ENCODE measurements at places on chromosomes 3 and 15. TPM values are rescaled to one million over a fixed set of nuclear protein-coding genes. Genes with fewer than 3 reads are reported as not detected.
A peak's percentile ranks its signal among the peaks of the same experiment; 100 is the strongest.

DNA sequence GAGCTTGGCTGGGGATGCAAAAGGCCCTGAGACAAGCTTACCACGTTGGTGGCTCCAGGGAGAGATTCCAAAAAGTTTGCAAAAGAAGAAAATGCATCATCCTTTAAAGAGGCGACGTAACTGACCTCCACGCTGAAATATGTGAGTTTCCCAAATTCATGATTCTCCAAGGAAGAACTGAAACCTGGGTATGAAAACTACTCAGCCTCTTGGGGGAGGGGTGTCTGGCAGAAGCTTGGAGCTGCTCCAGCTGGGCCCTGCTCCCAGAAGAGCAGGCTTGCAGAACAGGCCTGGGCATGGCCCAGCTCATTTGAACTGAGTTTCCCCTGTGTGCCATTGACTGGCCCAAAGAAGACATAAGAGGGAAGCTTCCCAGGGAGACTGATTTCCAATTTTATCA, 20.5 kb downstream of the CPN2 start:
- DNase-seq = no peak

DNA sequence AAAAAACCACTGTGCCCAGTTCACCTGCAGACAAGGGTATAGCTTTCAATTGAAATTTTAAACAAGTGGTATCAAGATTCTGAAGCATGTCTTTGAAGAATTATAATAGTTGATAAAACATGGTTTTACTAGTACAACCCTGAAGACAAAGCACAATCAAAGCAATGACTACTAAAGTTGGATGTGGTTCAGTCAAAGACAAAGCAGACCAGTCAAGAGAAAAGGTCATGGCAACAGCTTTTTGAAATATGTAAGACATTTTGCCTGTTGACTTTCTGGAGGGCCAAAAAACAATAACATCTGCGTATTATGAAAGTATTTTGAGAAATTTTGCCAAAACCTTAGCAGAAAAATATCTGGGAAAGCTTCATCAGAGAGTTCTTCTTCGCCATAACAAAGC, 1393.6 kb downstream of the SI start:
- DNase-seq = no peak

- no peak for DNase-seq
Measured at GRCh38 chr3:47485812-47486211, 10.1 kb upstream of the SCAP start.

GRCh38 chr3:85864896-85865295, 906.1 kb downstream of the CADM2 start:
- no peak for DNase-seq

DNA sequence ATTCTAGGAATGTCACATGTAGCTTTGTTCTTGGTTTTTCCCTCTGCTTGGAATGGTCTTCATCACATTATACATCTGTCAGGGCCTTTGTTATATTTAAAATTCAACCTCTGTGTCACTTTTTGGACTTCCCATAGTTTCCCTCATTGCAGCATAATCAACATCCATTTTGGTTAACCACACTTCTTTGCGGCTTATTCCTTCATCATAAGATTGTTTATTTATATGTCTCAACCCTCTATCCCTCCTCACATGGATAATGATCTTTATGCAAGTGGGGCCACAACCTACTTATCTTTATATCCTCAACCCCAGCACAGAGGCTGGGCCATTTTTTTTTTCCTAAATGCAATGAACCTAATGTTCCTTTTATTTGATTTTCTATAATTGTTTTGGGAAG, 260.0 kb upstream of the THBS1 start:
- no peak for DNase-seq

- DNase-seq = peak; percentile 61
Measured at GRCh38 chr3:16090024-16090423, 84.5 kb upstream of the GALNT15 start.

DNA sequence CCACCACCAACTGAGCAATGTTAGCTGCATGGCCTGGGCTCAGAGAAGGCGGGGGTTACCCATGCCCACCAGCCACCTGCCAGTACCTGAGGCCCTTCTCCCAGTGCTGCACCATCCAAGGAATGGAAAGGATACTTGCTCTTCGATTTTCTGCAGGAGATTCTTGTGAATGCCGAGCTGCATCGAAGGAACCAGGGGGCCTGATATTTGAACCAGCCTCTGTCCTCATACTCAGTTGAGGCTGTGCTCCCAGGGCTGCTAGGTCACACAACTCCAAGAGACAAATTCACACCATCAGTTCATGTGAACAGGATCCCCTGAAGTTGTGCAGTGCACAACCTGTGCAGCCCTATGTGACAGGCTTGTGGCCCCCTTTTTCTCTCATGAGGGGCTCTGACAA, 18.0 kb downstream of the PLA2G4F start:
- no peak for DNase-seq

DNA sequence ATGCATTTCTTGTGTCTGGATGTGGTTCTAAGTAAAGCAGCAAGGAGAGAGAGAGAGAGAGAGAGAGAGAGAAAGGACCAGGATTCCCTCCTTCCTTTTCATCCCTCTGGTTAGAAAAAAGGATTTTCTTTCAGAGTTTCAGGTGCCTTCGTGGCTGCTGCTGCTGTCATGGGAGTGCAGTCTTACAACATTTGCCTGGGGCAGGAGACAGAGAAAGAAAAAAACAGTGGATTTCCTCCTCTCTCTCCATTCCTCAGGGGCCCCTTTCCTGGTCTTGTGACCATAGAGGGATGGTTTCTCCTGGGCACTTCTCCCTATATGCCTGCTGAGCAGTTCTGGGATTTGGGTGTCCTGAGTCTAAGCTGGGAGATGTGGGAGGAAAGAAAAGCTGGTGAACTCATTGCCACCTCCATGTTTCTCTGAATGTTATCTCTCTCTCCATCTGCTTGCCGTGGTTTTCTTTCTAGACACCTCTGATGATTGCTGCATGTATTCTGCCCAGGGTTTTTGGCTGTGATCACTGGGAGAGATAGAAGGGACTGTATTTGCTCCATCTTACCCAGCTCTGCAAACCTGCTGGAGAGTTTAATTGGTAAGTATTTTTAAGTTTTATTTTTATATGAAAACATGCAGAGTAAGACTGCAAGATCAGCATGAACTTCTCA, 142.4 kb upstream of the RGMA start:
- no peak for DNase-seq

GRCh38 chr3:151501923-151502632, 41.2 kb upstream of the IGSF10 start:
- no peak for DNase-seq

DNA sequence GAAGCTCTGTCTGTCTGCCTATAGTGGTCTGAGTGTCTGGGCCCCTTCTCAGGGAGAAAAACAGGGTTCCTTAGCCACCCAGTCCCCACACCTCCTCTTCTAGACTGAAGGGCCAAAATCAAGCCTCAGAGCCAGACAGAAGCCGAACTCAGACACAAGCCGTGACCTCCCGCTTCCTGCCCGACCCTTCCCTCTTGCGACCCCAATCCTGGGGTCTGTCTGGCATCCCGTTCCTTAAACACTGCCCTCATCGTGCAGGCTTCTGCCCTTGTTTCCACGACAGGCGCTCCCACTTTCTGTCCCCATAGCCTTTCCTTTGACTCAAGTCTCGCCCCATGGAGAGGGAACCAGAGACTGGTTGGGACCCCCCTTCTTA, 32.3 kb downstream of the EPHB3 start:
- DNase-seq = no peak

DNA sequence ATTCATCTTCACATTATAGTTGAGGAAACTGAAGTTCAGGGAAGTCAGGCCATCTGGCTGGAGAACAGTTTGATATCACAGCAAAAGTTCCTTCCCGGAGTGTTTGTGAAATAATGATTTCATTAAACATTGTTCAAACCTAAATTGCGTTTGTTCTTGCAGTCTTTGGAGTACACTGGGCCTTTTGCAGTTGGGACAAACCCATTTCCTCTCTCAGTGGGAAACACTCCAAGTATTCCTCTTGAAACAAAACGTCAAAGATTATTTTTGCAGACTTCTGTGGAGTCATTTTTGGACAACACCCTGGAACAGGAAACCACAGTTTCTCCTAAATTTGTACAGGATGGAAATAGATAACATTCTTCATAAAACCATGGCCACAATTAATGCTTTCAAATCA, 287.5 kb downstream of the PTPRG start:
- peak; percentile 6 for DNase-seq

GRCh38 chr3:22231061-22231460, 480.1 kb upstream of the ZNF385D start:
- no peak for DNase-seq

- DNase-seq = peak; percentile 27
Measured at GRCh38 chr3:156811089-156811862, 14.9 kb upstream of the LEKR1 start.

DNA sequence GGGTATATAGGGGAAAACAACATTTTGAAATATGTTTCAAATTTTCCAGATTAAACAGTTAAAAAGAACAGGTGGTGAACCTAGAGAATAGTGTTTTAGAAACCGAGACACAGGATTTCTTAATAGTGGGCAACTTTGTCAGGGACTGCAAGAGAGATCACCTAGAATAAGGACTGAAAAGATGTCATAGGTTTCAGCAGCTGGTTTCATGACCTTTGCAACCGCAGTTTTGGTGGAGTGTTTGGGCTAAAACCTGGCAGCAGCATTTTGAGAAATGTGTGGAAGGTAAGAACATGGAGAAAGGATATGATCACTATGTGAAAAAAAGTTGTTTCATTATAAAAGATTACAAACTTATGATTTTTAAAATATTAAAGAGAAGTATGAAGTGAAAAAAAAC, 34.9 kb downstream of the PRKCI start:
- no peak for DNase-seq

- no peak for DNase-seq
Measured at GRCh38 chr3:50382722-50383121, 23.4 kb upstream of the TMEM115 start.

DNA sequence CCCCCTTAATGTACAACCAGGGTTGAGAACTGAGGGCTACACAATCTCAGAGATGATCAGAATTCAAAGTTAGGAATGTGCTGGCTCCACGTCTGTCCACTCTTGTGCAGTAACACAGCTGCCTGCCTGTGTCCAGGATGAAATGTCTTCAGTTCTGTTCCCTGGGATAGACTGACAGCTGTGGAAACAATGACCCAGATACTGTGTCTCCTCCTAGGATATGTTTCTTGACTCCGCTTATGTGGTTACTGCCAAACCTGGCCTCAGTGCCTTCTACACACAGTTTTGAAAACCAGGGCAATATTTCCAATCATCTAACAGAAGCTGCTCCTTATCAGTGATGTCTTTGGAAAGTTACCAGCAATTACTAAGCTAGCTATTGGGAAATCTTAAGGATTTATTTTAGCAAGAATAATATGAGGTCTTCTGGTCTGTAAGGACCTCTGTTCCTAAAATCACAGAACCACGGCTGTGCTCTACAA, 67.6 kb downstream of the NOX5 start:
- DNase-seq = no peak

DNA sequence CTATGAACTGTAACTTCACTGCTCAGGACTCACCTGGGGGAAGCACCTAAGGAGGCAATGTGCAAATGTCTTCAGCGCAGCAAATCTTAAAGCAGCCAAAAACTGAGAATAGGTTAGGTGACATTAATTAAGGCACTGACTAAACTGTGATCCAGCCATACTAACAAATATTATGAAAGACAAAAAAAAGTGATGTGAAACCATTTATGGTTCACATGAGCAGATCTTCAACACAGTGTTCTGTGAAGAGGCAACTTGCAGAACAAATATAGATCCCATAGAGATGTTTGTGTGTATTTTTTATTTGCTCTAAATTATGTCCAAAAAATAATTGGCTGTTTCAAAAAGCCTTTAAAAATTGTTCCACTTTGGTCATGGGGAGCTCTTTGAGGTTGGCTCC, 24.1 kb upstream of the MITF start:
- DNase-seq = no peak

- DNase-seq = peak; percentile 32
Measured at GRCh38 chr3:167882057-167882667, 146.6 kb downstream of the SERPINI1 start.

- no peak for DNase-seq
Measured at GRCh38 chr15:76065245-76065644, 5.5 kb downstream of the TMEM266 start.

GRCh38 chr3:187930021-187930420, 184.8 kb upstream of the BCL6 start:
- no peak for DNase-seq

DNA sequence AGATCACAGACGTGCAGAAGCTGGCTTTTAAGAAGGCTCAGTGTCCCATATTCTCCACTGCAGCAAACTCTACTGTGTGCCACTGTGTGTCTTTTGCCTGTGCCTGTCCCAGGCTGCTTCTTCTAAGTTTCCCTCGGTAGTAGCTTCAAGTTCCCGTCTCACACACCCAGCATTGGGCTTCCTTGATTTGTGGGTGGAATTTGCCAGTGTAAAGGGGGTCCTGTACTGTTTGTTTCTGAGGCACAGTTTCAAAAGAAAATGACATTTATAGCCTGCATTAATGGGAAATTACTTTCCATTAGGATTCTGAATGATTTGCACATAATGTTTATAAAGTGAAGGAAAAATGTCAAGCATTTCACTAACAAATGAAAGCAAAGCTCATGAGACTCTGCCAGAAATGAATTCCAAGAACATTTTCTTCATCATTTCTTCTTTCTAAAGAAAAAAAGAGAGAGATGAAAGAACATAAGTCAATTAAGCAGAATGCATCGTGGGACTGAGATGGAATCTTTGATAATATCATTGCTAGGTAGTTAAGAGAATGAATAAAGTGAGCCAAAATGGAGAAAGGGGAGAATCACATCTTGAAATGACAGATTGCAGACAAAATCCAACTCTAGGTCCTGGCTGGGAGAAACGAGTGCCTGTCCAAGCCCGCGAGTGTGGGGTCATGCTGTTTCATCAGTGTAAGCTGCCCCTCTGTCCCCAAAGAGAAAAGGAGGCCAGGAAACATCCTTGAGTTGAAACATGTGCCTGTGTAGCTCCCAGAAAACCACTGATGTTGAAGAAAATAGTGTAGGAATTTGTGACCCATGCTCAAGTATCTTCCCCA, 48.6 kb upstream of the ADAMTSL3 start:
- no peak for DNase-seq

- no peak for DNase-seq
Measured at GRCh38 chr3:52372822-52373504, 56.8 kb downstream of the DNAH1 start.

- DNase-seq = no peak
Measured at GRCh38 chr3:21944251-21944650, 193.2 kb upstream of the ZNF385D start.

- DNase-seq = no peak
Measured at GRCh38 chr3:175716446-175716845, 857.3 kb downstream of the NAALADL2 start.

GRCh38 chr15:69743091-69743490, 290.5 kb downstream of the RPLP1 start:
- DNase-seq = no peak

- DNase-seq = peak; percentile 54
Measured at GRCh38 chr3:184716622-184717398, 4.9 kb upstream of the MAGEF1 start.

Gene TIMP4
- total RNA-seq = 2.2 TPM

Gene IL17RD
- total RNA-seq = 0.46 TPM

Gene ACP3
- not detected for total RNA-seq

Gene LIPC
- total RNA-seq = 1.5 TPM

Gene ZNF501
- total RNA-seq = 1.3 TPM

Gene GAP43
- total RNA-seq = 0.12 TPM
